ENCODE measurements at places on chromosomes 4 and X.

- no peak for DNase-seq
These were observed 50.4 kb upstream of the PTPN13 start for GRCh38 chr4:86543560-86544309.

DNA sequence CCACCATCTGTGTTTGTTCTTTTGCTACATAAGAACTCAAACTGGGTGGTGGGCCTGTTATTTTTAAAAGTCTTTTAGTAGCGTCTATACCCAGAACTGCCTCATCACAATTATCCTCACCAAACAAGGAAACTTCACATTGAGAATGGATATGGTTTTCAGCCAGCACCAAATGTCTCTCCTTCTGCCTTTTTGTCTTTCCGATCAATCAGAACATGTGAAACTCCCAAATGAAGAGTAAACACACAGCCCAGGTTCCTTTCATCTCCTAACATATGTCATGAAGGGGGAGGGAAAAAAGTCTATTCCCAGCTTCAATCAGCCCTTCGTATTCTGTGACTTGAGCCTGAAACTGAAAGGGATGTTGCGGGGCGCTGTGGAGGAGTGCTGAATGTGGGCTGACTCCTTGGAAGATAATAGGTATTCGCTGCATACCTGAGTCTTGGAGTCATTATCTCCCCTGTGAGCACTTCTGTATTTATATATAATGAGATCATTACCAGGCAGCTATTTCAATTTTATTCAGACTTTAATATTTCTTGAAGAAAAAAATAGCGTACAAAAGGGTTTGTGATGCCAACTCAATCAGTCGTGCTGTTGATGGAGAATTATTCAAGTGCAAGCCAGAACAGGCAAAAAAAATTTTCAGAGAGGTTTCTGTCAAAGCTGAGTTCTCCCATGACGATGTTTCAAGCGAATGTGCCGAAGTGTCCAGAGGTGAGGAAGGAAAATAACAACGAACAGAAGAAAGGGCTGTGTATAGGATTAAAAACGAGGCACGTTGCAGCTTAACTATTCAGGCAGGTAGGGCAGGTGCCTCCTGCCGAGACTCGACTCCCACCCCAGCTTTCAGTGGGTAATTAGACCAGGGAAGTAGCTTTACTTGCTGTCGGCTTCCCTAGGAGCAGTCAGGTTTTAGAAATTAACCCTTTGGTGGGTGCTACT is 163.9 kb upstream of the NOCT start:
- no peak for DNase-seq

DNA sequence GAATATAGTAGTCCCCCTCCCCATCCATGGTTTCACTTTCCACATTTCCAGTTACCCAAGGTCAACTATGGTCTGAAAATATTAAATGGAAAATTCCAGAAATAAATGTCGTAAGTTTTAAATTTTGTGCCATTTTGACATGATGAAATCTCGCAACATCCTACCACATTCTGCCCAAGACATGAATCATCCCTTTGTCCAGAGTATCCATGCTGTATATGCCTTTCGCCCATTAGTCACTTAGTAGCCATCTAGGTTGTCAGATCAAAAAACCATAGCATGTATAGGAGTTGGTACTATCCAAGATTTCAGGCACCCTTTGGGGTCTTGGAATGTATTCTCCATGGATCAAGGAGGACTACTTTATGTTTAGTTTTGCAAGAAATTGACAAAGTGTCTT is 8.3 kb downstream of the PRRG1 start:
- DNase-seq = no peak

- peak; percentile 92 for DNase-seq
These were observed 175.5 kb downstream of the DHRSX start for GRCh38 chrX:2325076-2325784.

DNA sequence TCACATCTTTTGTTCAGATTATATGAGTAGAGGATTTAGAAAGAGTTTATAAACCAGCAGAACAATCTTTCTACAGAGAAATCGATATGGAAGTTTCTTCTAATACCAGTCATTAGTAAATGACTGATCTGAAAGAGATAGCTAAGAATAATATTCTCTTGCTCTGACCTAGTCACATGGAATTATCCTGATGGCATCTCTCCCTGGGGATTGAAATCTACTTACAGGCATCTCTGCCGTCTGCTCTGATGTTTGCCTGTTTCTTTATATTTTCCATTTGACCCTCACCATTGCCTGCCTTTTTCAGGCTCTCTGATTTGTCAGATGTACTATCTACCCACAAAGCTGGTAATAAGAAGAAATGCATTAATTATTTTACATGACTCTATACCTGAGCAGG is 1157.3 kb downstream of the PCDH7 start:
- DNase-seq = no peak
